Epithelial cell of proximal tubule (primary cell): ENCODE measurements at places on chromosomes 12 and 14.

GRCh38 chr14:68781161-68782021 lies 11.5 kb downstream of the ZFP36L1 start:
- DNase-seq = no peak

DNA sequence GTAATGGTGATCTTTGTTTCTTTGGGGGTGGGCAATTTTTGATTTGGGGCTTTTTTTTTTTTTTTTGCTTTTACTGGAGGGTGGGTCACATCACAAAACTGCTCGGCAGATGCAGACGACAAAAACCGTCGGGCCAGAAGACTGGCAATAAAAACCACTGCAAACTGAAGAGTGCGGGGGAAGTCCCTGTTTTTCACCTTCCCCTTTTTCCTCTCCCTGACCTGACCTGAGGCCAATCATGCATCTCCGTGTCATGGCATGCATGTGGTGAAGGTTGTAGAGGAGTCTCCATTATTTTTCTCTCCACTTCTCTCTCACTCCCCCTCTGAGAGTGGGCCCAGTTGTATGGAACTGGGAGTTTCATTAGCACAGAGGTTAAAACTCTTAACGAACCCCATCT lies 57.5 kb downstream of the AP5M1 start:
- DNase-seq = no peak

- no peak for DNase-seq
These were observed 220.9 kb downstream of the PRKD1 start for GRCh38 chr14:29706700-29707099.

DNA sequence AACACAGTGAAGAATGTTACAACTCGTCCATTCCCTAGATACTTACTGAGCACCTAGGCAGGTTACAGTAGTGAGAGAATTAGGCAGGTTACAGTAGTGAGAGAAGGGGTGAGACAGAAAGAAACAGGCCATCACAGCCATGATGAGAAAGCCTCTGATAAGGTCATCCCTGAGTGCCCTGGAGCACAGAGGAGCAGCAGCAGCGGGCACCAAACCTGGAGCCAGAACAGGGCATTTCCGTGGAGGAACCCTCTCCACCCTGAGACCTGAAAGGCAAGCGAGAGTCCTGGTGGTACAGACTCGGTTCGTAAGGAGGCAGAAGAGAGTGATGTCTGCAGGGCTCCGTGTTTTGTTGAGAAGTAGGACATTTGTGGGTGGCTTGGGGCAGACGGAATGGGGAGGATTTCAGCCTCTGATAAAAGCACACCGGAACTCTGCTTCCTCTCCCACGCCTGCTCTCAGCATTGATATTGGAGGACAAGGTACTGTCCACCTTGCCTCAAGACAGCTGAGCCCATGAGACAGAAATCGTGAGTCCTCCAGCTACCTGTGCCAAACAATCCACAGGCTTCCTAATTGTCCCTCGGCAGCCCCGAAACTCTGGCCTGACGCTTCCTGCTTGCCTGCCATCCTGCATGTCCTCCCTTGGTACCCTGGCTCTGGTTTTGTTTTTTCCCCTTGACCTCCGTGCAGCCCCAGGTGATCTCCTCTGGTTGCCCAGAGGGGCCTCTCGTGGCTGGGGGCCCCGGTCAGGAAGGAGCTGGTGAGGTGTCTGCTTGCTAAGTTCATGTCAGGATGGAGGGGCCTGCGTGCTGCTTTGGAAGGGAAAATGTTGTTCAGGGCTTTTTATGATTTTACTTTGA lies 136.1 kb downstream of the GCH1 start:
- DNase-seq = no peak

DNA sequence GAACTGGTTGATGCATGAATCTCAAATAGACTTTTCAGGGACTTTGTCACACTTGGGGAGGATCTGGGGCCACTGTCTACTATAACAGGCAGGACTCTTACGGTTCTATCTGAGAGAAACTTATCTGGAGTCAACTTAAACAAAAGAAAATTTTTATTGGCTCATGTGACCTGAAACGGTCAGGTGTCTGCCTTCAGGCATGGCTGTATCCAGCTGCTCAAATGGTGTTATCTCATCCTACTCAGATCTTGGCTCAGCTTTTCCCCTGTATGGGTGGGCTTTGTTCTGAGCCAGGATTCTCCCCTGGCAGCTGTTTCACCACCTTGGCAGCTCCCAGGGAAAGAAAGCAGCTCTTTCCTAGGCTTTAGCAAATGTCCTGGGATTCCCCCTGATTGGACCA lies 183.2 kb upstream of the MYL2 start:
- no peak for DNase-seq

DNA sequence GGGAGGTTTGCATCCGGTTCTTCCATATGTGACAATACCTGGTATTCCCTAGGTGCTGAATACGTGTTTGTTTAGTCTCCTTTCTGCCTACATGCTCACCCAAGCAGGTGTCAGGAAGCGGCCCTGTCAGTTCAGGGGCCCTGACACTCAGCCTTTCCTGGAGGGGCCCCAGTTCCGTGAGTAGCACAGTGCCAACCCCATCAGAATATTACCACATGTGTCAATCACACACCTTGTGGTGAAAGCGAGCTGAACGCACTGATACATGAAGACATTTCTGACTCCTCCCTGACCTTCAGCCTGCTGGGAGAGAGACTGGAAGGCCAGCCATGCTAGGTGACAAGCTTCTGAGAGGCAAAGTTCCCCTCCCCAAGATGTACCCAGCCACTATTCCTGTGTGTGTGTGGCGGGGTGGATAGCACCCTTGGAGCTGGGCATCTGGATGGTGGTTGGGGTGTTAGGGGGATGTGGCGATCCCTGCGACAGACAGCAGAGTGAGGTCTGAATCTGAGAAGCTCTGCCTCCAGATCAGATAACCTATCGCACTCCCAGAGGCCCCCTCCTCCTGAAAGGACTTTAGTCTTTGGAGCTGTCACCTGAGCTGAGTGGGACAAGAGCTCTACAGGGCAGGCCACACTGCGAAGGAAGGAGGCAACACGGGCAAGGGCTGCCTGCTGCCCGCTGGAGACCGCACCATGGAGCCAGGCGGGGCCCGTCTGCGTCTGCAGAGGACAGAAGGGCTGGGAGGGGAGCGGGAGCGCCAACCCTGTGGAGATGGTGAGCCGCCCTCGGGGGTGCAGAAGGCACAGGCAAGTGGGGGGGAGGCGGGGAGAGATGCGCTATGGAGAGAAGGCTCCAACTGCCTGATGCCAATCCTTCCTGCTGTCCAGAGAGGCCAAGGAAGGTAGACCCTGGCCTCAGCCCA lies at the start of gene SOAT2:
Gene SOAT2 (plus strand): TSS at position 604 of the 925 bp plus-strand sequence. CDS start 92 bp downstream, at position 696.
- DNase-seq = no peak

GRCh38 chr14:68729556-68729955 lies 63.3 kb downstream of the ZFP36L1 start:
- DNase-seq = no peak

GRCh38 chr14:94857950-94858349 lies 88.0 kb upstream of the GSC start:
- no peak for DNase-seq

GRCh38 chr12:122362755-122363154 lies 59.7 kb downstream of the CLIP1 start:
- DNase-seq = no peak

GRCh38 chr12:65343230-65343629 lies 64.7 kb downstream of the MSRB3 start:
- DNase-seq = no peak

- no peak for DNase-seq
These were observed 1.2 kb downstream of the POU6F1 start for GRCh38 chr12:51216642-51217041.

DNA sequence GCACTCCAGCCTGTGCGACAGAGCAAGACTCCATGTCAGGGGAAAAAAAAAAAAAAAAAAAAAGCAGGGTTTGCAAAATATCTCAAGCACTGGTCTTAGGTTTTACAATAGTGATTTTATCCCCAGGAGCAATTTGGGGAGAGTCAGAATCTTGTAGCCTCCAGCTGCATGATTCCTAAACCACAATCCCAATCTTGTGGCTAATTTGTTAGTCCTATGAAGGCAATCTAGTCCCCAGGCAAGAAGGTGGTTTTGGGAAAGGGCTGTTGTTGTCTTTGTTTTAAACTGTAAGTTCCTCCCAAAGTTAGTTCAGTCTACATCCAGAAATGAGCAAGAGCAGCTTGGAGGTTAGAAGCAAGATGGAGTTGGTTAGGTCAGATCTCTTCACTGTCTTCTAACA lies 135.7 kb downstream of the PLXNC1 start:
- DNase-seq = no peak

GRCh38 chr12:119156401-119157044 lies 22.2 kb upstream of the HSPB8 start:
- no peak for DNase-seq

DNA sequence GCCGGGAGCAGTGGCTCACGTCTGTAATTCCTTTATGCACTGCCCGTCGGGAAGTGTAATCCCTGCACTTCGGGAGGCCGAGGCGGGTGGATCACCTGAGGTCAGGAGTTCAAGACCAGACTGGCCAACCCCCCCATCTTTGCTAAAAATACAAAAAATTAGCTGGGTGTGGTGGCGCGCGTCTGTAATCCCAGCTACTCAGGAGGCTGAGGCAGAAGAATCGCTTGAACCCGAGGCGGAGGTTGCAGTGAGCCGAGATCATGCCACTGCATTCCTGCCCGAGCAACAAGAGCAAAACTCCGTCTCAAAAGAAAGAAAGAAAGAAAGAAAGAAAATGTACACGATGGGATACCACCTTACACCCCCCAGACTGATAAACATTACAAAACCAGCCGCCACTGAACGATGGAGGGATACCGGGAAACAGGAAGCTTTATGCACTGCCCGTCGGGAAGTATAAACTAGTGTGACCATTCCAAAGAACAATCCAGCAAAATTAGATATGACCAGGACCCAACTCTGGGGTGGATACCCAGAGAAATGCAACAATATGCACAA lies 1.1 kb downstream of the ABCD4 start:
- DNase-seq = no peak
